ENCODE measurements at places on chromosomes 2 and 18.

DNA sequence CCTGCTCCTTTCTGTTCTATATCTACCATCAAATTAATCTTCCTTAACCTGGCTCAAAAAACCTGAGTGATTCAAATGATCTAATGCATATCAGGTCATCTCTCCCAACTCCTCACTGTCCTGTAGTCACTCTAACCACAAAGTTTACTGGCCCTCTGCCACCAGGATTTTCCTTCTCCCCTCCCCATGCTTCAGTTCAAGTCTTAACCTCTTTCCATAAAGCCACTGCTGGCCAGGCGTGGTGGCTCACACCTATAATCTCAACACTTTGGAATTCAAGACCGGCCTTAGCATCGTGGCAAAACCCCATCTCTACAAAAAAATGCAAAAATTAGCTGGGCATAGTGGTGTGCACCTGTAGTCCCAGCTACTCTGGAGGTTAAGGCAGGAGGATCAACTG, 7.5 kb upstream of the SP3 start:
- no peak for DNase-seq

DNA sequence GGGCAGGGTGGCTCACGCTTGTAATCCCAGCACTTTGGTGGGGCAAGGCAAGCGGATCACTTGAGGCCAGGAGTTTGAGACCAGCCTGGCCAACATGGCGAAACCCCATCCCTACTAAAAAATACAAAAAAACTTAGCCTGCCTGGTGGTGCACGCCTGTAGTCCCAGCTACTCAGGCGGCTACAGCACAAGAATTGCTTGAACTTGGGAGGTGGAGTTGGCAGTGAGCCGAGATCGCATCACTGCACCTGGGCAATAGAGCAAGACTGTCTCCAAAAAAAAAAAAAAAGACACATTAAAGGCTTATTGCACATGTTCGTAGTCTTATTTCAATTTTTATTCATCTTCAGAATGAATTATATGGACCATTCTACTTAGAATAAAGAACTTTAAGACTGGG, 110.2 kb downstream of the BMPR2 start:
- DNase-seq = no peak

DNA sequence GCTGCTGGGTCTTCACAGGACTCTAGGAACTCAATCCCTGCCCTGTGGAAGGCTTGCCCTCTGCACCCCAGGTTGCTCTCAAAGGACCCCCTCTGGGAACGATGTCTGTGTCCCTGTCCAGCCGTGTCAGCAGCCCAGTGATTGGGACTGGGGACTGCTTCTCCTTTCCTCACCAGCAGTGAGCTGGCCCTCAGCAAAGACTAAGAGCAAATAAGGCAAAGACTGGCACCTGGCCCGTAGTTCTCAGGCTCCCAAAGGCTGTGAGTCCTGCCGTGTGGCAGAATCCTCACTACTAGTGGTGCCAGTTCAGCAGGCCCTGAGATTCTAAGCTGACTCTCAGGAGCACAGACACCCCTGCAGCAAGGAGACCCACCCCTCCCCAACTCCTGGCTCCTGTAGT, 47.8 kb downstream of the TMEM163 start:
- no peak for DNase-seq

GRCh38 chr2:128315829-128316776, 2.6 kb downstream of the HS6ST1 start:
- DNase-seq = no peak

- no peak for DNase-seq
These were observed 943.5 kb downstream of the TRIB2 start for GRCh38 chr2:13660231-13660630.

- DNase-seq = no peak
These were observed 33.2 kb upstream of the RAPGEF4 start for GRCh38 chr2:172702451-172702850.

GRCh38 chr2:44813165-44813564, 128.3 kb upstream of the SIX3 start:
- DNase-seq = no peak

DNA sequence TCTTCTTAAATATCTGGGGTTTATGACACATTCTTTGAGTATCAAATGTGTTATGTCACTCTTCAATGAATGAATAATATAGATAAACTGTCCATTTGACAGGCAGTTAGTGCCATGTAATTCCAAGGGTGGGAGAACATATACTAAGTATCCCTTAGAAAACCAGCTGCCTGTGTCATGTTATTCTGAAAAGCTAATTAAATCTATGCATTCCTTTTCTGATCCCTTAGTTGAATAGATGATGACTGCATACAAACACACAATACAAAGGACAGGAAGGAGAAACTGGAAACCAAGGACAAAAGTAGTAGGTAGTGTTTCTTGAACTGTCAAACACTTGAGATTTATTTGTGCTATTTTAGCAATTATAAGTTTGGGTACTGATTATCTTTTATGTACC, 8.3 kb downstream of the ARHGAP28 start:
- DNase-seq = no peak

DNA sequence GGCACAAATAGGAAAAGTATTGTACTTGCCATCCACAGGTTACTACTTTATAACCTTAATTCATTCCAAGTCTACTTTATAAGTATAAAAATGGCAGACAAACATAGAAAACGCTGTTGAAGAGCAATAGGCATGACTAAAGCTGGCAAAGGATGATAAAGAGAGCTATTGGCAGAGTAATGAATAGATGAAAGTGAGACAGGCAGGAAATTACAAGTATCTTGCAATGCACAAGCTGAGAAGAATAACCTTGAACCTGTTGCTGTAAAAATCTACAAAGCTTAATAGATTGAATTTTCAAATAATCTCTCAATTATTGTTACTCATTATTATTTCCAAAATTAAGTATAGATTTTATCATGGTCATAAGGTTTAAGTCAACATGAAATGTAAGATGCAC, 8.8 kb downstream of the PELI1 start:
- DNase-seq = no peak

- DNase-seq = no peak
These were observed 39.5 kb upstream of the LBH start for GRCh38 chr2:30191819-30192271.

DNA sequence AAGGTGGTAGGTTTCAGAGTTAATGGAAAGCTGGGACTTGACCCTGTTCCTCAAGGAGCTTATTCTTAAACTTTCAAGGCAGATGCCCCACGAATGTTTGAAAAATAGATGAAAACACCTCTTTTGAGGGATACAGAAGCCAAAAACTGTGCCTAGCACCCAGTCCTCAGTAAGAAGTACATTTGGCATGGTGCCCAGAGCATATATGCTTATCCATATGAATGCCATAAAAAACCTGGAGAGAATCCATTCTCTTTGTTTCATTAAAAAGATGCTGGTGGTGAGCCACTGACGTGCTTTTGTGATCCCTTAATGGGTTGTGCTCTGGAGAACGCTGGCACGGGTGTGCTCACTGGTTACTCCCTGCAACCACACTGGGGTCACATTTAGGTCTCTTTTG, 69.0 kb downstream of the IL1R2 start:
- DNase-seq = no peak

DNA sequence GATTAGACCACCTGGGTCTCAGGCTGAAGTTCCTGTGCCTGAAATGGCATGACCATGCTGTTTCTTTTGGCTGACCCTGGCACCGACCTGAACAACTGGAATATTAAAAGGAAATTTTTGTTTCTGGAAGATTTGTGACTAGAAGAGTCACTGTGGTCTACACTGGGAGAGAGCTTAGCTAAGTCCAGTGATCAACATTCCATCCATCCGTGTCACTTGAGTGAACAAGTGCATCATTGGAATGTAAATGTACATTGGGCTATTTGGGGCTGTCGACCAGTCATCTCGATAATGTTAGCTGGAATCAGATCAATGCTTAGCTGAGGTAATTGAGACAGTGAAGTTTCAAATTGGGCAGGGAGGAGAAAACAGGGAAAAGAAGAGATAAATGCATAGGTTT, 95.4 kb upstream of the CCDC85A start:
- DNase-seq = no peak

DNA sequence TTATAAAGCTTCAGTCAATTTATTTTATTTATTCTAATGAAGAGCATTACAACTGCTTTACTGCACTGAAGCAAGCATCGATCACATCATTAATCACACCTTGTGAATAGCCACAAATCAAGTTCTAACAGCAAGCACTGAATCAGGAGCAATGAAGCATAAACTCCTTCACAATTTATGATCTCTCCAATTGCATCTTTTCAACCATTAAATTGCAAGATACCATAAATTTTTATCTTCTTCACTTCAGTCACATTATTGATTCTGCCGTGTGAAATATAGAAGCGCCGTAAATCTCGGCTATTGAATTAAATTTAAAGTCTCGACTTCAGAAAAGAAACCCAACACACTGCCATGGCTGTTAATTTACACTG, 298.7 kb downstream of the CDCA7 start:
- no peak for DNase-seq

DNA sequence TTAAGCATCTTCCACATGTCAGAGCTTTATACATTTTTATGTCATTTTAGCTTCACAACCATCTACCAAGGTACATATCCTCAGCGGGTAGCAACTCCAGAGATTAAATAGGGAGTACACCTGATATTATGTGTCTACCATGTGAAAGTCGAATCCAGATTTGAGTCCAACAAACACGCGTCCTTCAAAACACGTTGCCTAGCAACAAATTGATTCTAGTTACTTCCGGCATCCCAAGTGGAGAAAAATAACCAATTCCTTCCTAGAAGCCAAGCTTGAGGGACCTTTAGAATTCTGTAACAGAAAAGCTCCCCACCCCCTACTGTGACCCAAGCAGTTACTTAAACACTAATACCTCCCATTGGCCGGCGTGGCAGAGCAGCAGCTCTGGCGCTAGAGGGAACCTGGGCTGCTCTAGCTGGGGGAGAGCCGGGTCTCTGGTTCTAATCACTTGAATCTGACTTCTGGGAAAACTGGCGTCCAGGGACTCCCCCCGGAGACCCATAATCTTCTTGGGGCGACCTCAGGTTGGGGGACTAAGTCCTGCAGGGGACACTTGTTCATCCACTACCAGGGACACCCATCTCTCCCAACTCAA, at the start of gene ERICH2:
TSS of gene ERICH2 (plus strand) at position 371 of the 598 bp plus-strand sequence. CDS start 304 bp downstream, outside the sequence.
- DNase-seq = peak; percentile 49

DNA sequence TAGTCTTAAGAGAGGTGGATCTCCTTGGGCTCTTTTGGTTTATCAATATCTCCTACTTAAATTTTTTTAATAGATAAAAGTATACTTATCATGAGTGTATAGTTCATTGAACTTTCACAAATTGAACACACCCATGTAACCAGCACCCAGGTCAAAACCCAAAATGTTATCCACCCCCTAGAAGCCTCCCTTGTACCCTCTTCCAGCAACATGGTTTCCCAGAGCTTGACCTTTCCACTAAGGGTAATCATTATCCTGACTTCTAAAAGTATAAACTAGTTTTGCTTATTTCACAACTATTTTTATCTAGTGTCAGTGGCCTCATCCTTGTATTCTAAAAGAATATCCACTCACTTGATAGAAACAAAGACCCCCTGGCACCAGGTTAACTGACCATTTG, 106.8 kb downstream of the MDH1 start:
- DNase-seq = no peak

DNA sequence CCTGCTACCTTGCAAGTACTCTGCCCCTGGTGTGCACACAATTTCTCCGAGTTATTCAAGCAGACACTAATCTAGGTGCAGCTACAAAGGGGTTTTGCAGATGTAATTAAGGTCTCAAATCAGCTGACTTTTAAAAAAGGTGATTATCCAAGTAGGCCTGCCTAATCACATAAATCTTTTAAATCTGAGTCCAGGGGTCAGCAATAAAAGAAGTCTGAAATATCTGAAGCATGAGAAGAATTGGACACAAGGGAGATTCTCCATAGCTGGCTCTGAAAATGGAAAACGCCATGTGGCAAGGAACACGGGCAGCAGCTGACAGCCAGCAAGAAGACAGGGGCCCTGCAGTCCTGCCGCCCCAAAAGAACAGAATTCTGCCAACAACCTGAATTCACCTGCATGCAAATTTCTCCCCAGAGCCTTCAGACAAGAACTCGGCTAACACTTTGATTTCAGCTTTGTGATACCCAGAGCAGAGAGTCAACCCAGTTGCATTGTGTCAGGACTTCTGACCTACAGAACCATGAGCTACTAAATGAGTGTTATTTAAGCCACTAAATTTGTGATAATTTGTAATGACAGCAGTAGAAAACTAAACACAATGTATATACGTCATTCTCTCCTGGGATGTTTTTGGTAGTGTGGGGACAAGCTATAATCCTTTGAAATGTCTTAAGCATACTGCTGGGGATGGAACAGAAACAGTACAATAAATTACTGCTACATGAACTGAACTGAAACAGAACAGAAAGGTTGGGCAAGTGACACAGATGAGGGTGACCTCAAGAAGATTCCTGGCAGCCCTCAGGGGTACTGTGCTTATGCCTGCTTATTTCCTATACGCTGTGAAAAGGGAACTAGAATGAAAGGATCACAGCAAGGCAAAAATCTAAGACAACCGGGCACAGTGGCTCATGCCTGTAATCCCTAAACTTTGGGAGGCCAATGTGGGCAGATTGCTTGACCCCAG, 3.2 kb downstream of the INO80C start:
- no peak for DNase-seq

- no peak for DNase-seq
These were observed 119.9 kb upstream of the PIEZO2 start for GRCh38 chr18:11269257-11269656.

- DNase-seq = no peak
These were observed 96.6 kb downstream of the BIRC6 start for GRCh38 chr2:32453242-32454062.

DNA sequence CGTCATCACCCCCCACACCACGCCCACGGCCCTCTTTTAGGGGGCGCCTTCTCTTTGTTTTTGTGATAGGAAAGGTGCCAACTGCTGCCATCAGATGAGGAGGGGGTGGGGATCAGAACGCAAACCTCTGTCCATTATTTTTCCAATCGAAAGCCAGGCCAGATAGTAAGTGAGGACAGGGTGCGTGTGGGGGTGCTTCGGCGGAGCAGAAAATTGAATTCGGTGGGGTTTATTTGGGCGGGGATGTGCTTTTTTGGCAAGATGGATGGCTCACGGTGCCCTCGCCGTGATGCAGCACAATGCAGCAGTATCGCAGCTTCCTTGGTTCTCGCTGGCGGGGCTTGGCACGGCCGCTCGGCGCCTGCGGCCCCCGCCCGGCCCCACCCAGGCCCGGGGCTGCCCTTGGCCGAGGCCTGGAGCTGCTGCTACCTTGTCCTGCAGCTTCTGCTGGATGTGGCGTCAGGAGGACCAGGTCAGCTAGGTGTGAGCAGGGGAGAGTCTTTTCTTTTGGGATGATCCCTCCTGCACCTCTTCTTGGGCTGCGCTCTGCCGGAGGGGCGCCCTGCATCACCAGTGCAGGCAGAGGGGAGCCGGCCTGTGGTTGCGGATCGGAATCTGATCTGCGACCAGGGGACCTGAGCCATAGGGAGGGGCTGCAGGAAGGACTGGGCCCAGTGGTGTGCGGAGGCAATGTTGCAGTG, 1.3 kb downstream of the SPTBN1 start:
- DNase-seq = no peak

All from nucleus accumbens (tissue), 56 donors.